ENCODE measurements at places on chromosomes 1 and 21.

- no peak for DNase-seq
Measured at GRCh38 chr1:40847023-40847745, 15.0 kb downstream of the CITED4 start.

DNA sequence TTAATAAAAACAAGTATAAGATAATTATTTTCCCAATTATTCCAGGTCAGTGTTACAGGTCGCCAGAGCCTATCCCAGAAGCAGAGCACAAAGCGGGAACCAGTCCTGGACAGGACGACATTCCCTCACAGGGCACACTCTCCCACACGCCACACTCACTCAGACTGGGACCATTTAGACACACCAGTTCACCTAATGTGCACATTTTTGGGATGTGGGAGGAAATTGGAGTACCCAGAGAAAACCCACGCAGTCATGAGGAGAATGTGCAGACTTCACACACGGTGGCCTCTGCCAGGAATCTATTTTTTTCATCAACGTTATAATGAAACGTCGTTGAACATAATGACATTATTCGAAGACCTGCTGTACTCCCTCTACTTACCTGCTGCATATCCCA is 20.5 kb upstream of the NRDC start:
- no peak for DNase-seq

DNA sequence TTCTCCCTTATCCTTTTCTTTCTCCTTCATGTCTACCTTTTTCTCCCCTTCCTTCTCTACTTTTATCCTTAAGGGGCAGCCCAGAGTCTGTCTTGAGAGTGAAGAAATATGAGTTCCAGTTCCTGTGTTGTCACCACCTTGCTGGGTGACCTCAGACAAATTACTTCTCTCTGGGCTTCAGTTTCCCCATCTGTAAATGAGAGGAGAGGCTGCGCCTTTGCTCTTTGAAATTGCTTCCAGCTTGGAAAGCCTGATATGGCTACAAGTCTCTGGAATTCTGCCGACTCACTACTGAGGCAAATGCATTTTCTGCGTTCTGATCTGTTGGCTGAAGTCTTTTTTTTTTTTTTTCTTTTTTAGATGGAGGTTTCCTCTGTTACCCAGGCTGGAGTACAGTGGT is 119.2 kb downstream of the SYF2 start:
- no peak for DNase-seq

- no peak for DNase-seq
Measured at GRCh38 chr1:193794239-193794638, 607.8 kb upstream of the B3GALT2 start.

All from activated naive CD4-positive, alpha-beta T cell treated with anti-CD3 and anti-CD28 coated beads, Interleukin-2, amount 50 U/mL, for 72 hours (primary cell).